Fibroblast of skin of left biceps (primary cell): ENCODE measurements at places on chromosomes 3 and 15.

GRCh38 chr3:187012609-187013051, 82.3 kb downstream of the ST6GAL1 start:
- DNase-seq, result no peak

DNA sequence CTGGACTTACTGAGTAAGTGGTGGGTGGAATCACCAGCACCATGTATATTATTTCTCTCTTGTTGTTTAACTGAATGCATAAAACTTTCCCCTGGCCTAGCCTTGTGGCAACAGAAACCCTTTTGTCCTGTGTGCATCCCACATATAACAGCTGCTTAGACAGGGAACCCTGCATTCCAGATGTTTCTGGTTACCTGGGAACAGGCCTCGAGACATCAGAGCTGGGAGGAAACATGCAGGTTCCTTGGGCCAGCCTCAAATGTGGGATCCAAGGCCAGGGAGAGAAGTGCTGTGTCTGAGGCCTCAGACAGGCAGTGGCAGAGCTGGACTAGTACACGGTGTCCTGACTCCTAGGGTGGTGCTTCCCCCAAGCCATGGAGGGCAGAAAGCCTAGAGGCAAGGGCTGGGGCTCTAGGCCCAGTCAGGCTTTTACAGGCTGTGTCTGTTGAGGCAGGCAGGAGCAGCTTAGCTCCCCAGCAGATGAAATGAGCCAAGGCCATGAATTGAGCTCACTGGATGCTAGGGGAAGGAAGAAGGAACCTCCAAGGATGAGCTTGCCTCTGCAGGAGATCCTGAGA, 57.7 kb downstream of the ITGA11 start:
- no peak for DNase-seq

GRCh38 chr15:59436774-59437141, 1.2 kb upstream of the FAM81A start:
- no peak for DNase-seq

GRCh38 chr3:156145866-156146265, 25.5 kb downstream of the KCNAB1 start:
- DNase-seq, result no peak

GRCh38 chr3:31265646-31266428, 266.9 kb upstream of the STT3B start:
- DNase-seq, result no peak
